H7 (cell line): ENCODE measurements at places on chromosomes 4 and X.

- DNase-seq = peak; percentile 11
These were observed 39.3 kb upstream of the LPAR4 start for GRCh38 chrX:78708262-78708661.

GRCh38 chr4:38529189-38530115, 134.5 kb upstream of the KLF3 start:
- DNase-seq = no peak

- DNase-seq = no peak
These were observed 390.6 kb upstream of the ATOH1 start for GRCh38 chr4:93437991-93438390.

GRCh38 chr4:82473621-82474164, 43.3 kb downstream of the ENOPH1 start:
- DNase-seq = no peak

DNA sequence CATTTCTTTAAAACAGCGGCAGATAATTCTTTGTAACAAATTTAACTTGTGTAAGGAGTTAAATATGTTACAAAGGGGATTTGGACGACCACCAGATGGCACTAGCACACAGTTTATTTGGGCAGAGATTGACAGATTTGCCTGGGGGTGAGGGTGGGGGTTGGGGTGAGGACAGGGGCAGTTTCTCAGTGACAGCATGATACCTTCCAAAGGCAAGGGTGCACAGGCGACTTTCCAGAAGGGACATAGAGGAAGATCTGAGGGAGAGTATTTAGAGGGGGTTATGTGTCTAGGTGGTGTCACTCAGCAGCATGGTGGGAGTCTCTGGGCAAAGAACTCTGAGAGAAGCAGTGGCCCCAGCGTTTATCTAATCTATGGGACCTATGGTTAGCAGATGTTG, 9.6 kb upstream of the TMA16 start:
- peak; percentile 65 for DNase-seq

- DNase-seq = no peak
These were observed 255.3 kb downstream of the NAF1 start for GRCh38 chr4:162911349-162911748.

DNA sequence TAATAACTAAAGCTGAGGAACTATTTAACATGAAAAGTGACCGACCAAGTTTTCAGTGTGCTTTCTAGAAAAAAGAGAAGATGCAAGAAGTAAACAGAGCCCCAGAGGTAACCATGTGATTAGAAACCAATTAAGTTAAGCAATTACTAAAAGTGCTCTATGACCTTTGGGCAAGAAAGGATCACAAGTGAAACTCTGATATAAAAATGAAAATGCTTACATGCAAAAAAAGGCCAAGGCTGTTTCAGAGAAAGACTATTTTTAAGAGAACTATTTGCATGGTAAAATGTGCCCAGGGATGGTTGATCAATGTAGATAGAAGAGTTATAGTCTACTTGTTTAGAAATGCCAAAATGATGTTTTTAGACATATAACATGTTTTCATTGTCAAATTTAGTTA, 22.0 kb downstream of the KLHL15 start:
- no peak for DNase-seq

DNA sequence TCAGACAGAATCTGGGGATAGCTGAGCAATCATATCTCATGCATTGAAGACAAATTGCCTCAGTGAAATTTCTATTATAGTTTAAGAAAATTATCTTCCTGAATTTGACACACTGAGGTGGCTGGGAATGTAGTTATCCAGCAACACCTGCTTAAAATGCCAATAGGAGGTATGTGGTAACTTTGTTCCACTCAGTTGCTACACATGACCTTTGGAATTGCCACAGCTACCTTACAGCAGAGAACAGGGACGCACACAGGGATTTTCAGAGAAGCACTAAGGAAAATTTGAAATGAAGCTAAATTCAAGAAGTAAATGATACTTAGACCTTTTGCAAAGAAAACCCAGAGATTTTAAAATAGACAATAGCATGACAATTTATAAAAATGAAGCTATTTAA, 264.6 kb downstream of the IL1RAPL1 start:
- no peak for DNase-seq

DNA sequence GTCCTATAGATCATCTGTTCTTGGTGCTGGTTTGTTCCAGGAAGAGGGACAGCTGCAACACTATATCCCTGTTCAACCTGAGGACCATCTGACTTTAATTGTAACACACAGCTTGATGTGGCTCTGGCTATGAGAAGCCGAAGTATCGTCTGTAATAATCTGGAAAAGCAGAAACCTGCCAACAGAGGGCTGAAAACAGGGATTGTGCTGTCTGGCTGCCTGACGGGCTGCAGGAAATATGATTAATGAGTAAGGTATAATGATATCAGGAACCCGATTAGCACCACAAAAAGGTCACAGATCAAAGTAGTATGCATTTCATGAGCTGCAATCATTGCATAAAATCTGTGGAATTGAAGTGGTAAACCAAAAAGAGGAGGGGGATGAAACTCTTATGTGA, 170.4 kb upstream of the MAB21L2 start:
- no peak for DNase-seq

- DNase-seq = no peak
These were observed 229.3 kb upstream of the NEIL3 start for GRCh38 chr4:177080388-177080787.

DNA sequence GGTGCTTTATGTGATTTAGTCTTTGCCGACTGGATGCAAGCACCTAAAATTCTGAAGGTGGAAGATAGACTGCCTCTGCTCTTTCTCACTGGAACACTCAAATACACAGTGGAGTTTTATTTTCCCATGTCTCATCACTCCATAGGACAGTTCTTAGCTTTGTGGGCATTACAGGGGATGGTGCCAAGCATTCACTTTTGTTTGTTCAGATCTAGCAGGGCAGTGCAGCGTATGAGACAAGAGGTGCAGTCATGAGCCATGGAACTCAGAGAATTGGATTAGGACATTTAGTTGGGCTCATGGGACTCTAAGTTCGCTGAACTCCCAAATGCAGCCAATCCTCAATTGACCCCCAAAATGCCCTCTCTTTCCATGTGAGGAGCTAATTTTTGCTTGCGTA, 1136.9 kb upstream of the PRKX start:
- no peak for DNase-seq

DNA sequence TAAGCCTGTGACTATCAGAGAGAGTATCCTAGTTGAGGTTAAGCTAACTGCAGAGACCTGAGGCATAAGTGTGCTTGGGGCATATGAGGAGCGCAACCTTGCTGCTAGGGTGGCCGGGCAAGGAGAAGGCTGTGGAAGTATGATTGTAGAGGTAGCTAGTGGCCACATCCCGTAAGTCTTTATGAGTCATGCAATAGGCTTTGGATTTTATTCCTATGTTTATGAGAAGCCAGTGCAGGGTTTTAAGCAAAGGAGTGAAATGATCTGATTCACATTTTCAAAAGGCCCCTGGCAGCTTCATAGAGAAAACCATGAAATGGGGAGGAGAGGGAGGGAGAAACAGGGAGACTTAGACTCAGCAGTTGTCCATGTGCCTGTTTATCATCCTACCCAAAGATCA, 92.1 kb upstream of the WDFY3 start:
- no peak for DNase-seq

GRCh38 chr4:62548108-62548524, 1348.0 kb downstream of the ADGRL3 start:
- no peak for DNase-seq

DNA sequence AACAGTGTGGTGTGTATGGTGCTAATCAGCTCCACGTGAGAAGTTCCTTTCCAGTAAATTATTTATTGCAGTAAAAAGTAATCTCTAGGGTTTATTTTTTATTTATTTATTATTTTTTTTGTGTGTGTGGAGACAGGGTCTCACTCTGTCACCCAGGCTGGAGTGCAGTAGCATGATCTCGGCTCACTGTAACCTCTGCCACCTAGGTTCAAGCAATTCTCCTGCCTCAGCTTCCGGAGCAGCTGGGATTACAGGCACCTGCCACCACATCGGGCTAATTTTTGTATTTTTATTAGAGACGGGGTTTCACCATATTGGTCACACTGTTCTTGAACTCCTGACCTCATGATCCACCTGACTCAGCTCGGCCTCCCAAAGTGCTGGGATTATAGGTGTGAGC, 606.9 kb downstream of the PCDH7 start:
- no peak for DNase-seq

DNA sequence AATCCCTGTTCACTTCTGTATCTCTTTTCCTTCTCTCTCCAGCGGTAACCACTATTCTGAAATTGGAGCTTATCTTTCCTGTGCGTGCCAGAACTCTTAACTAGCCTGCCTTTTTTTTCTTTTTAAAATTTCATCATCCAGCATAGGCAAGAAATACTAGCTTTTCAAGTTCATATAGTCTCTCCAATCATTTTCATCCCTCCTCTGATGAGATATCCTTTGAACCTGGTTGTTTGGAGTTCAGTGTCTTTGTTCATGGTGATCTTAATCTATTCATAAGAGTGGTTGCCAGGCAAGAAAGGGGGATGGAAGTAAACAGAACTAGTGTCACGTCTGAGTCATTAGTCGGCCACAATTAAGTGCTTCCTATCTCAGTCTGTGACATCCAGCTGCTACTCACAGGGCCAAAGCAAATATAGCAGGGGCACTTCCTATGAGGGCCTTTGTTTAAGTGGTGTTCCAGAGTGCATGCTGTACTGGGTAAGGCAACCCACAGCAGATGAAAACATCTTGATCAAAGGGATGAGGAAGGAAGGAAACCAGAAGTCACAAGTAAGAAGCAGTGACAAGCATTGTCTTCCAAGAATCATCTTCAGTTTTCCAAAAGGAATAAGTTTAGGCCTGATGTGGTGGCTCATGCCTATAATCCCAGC, 56.4 kb upstream of the XIAP start:
- no peak for DNase-seq

GRCh38 chr4:10872833-10873517, 188.4 kb upstream of the CLNK start:
- DNase-seq = no peak

DNA sequence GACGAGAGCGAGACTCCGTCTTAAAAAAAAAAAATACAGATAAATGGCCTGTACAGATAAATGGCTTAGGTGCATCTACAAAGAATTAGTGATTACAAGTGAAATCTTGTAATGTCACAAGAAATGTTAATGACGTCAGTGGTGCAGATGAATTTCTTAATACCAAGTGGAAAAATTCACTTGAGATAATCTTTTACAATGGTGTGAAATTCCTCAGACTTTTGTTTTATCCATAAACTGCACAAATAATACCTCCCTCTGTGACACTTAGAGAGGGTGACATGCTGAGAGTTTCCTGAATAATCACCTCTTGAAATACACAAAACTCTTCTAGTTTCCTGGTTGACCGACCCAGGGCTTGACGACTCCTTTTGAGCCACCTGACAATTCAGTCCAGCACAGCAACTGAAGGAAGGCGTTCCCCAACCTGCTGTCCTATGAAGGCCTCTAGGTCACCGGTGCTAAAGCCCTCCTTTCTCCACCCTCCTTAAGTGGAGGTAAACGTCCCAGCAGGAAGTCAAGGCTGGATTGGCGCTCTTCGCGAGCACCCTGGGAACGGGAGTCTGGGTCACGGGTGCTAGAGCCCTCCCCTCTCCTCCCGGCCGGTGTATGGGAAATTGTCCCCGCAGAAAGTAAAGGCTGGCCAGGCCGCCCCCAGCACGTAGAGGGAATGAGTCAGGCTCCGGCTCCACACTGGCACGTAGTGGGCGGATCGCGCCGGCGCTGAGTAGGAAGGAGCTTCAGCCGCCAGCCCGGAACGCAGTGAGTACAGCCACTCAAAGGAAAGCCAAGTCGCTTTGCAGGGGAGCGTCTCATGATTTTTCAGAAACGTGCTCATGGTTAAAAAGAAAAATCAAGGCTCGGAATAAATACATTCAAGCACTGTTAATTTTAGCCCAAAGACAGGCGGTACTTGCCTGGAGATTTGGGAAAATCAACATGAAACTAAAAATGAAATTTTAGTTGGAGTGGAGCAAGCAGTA, at the start of gene TMEM144:
TSS of gene TMEM144 (plus strand) at position 662 of the 983 bp plus-strand sequence. CDS start 2,182 bp downstream, outside the sequence.
- DNase-seq = peak; percentile 63

- DNase-seq = no peak
These were observed 107.7 kb downstream of the PPP3CA start for GRCh38 chr4:101239665-101240064.

DNA sequence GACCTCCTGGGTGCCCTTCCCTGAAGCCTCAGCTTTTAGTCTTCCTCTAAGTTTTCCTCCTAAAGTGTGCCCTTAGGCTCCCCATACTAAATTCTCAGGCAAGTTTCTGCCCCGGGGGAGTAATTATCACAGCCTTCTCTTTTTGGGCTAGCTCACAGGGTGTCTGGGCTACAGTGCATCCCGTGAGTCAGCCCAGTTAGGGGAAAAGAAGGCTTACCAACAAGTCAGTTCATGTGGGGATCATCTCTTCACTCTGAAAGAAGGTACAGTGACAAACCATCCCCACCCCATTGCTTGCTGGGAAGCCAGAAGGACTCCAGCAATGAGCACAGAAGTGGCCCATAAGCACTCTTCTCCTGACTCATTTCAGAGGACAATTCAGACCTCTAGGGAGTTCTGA, 134.7 kb upstream of the FAM9C start:
- no peak for DNase-seq

- peak; percentile 77 for DNase-seq
These were observed 34.3 kb downstream of the NYX start for GRCh38 chrX:41481264-41482109.

DNA sequence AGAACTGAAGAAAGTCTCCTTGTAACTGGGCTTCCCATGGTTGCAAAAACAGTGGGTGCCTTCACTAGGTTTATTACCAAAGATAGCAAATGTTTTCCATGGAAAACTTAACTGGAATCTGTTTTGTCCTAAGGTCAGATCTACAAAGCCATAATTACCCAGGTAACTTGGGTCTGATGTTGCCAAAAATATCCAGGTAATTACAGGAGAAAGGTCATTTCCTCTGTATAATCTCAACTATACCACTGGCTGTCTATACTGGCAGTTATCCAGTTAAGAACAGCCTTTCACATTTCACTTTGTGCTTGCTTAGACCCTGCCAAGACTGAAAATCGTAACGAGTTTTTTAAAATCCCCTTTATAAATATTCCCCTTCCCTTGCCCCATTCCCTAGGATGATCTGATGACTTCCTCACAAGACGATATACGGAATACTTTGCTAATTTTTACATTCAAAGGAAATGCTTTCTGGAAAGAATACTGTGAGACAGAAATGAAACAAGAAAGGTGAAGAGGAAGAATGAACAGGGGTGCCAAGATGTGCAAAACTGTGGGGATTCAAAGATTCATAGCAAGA, 105.5 kb downstream of the MAML3 start:
- no peak for DNase-seq

DNA sequence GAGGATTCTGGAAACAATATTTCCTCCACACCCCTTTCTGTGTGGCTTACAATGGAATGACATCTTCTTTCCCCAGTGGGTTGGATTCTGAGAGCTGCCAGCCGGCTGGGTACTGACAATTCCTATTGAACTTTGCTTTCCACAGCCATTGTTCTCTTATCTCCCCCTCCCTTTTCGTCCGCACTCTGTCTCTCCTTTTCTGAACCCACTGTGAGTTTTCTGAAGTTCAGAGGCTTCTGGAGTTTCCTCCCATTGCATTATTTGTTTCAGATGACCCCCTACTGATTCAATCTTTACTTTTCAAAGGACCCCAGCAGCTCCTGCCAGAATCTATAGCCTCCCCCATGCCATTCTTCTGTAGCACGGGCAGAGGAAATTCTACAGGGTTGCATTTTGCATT, 10.4 kb downstream of the SMPX start:
- DNase-seq = peak; percentile 12
